ENCODE measurements at places on chromosomes 2 and 18.

DNA sequence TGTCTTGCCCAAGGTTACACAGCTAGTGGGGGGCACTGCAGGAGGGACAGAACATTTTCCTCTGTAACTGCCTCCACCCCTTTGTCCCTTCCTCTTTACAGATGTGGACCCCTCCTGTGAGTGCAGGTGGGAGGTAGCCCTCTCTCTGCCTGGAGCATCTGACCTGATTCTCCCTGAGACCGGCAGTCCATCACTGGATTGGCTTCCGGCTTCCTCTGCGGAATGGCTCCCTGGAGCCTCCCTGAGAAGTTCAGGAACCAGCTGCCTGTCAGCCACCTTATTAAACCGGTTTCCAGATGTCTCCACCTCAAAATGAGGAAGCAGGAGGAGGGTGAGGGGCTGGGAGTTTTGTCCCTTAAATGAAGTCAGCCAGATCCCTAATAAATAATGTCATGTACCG is 67.3 kb upstream of the TNP1 start:
- no peak for DNase-seq

DNA sequence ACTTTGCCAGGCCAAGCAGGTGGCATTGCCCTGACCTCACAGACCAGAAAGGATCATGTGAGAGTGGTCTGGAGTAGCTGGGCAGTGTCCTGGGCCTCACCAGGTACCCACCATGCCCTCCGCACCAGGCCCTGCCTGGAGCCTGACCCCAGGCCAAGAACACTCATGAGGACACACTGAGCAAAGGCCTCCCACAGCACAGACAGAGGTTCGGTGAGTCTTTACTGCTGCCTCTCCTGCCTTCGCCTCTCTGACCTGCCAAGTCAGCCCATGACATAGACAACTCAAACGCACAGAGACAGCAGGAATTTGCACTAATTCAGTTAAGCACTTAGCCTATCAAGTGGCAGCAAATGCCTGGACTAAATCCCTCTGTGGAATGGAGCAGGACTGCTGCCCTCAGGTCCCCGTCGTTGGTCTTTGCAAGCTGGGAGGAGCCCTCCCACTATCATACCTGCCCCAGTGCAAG is 62.5 kb downstream of the RHOB start:
- DNase-seq = no peak

GRCh38 chr2:47499621-47500309 is 96.8 kb downstream of the MSH2 start:
- no peak for DNase-seq

- no peak for DNase-seq
Observed at GRCh38 chr2:103293742-103294077, 531.9 kb downstream of the TMEM182 start.

DNA sequence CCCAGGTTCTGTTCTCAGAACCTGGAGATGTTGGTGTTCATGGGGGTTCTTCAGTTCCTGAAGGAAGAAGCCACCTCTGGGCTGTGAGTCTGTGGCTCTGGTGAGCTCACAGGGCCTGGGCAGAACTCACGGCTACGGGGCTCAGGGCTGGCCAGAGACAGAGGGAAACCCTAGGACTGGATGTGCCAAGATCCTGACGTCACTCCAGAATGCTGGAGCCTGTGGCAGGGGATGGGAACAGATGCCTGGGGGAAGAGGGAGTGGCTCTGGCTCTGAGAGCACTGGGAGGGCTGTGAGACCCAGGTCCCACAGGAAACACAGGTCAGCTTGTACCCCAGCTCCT is at the start of gene OTOF:
Gene OTOF, minus strand, starts transcription at position 214 of the 343 bp plus-strand sequence.
- no peak for DNase-seq

- no peak for DNase-seq
Observed at GRCh38 chr2:152115952-152116351, 17.1 kb upstream of the CACNB4 start.

- DNase-seq = no peak
Observed at GRCh38 chr2:230324503-230324902, 2.5 kb upstream of the SP140L start.

DNA sequence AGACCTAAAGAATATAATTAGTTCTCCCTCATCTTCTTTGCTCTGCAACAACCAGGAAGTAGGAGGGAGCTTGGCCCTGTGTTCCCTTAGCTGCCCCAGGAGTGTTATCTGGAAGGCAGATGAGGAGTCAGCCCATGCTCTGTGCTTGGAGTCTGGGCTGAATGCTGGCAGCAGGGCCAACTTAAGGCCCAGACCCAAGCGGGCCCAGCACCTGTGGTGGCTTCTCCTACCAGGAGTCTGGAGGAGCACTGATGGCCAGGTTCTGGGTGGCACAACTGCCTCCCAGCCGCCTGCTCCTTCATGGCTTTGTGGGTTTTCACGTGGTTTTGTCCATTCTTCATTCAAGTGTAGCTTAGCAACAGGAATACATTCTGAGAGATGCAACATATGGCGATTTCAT is 1910.7 kb upstream of the LRRTM1 start:
- DNase-seq = no peak

DNA sequence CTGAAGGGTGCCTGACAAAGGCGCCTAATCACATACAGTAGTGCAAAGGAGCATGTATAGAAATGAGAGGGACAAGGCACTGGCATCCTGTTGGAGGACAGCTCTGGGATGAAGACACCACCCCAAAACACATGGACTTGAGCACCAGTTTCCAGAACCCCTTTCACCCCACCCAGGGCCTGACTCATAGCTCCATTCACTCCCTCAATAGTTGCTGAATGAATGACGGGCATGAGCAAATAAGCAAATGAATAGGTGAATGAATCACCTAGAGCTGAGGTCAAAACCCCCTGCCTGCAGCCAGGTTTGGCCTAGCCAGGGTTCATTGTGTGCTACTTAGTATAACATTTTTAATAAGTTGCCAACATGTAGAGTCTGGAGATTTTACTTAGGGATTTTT is 66.3 kb downstream of the NRP2 start:
- DNase-seq = no peak

DNA sequence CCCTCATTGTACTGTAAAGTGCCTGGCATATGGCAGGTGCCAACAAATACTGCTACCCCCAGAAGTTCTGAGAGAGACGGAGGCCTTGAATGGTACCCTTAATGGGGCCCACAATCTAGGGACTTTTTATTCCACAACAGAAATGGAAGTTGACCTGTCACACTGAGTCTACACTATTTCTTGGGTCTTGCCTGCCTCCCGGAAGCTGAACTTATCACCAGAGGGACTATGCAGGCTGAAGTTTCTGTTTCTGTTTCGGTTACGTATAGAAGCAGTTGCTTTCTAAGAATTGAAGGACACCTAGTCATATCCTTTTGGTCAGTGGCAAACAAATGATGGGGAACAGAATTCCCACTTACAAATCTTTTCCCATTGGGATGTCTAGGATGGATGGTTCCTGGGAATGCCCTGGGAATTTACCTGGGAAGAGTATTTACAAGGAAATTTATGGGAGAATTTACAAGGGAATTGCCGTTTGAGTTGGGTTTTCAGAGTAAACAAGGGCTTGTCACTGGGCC is 74.2 kb downstream of the HS1BP3 start:
- DNase-seq = no peak

- no peak for DNase-seq
Observed at GRCh38 chr18:923144-923866, 18.6 kb downstream of the ADCYAP1 start.

DNA sequence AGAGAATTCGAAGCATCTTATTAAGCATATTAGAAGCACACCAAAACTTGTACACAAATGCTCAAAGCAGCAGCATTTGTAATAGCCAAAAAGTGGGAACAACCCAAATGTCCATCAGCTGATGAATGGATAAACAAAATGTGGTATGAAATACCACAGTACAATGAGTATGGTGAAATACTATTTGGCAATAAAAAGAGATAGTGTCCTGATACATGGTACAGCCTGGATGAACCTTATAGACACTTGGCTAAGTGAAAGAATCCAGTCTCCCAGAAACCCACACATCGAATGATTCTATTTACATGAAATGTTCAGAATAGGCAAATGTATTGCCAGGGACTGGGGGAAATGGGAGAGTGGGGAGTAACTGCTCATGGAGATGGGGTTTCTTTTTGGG is 3.0 kb downstream of the SPATA3 start:
- no peak for DNase-seq

DNA sequence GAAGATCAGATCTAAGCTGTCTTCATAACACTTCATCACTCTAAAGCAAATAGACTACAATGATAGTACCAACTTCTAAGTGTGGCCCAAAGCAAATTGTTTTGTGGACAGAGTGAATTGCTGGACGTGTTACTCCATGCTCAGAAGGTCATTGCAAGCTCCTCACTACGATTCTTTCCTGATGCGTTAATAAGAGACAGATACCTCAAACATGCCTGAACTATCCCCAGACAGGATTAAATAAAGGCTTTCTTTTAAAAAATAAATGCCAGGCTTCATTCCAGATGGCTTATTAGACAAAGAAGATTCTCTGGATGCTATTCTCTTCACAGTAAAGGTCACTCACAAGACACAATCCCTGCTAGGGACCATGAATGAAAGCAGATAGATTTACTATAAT is 621.2 kb downstream of the DCDC2C start:
- DNase-seq = no peak

DNA sequence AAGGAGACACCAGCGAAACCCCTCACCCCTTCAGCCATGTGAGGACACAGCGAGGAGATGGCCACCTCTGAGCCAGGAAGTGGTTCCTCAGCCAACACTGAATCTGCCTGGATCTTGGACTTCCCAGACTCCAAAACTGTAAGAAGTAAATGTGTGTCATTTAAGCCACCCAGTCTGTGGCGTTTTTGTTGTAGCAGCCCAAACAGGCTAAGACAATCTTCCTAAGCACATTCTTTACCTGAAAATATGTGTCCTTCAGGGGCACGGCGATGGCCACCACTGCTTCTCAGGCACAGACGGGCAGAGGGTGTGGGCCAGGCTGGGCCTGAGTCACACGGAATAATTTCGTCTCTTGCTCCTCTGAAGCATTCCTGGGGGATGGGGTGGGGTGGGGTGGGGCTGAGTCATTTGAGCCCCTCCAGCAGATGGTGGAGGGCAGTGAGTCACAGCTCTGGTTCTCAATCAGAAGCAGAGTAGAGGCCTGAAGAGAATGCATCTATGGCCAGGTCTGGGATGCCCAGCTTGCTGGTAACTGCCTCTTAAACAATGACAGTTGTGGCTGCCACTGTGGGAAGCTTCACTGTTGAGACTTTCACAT is 142.4 kb downstream of the CAPN13 start:
- DNase-seq = no peak

DNA sequence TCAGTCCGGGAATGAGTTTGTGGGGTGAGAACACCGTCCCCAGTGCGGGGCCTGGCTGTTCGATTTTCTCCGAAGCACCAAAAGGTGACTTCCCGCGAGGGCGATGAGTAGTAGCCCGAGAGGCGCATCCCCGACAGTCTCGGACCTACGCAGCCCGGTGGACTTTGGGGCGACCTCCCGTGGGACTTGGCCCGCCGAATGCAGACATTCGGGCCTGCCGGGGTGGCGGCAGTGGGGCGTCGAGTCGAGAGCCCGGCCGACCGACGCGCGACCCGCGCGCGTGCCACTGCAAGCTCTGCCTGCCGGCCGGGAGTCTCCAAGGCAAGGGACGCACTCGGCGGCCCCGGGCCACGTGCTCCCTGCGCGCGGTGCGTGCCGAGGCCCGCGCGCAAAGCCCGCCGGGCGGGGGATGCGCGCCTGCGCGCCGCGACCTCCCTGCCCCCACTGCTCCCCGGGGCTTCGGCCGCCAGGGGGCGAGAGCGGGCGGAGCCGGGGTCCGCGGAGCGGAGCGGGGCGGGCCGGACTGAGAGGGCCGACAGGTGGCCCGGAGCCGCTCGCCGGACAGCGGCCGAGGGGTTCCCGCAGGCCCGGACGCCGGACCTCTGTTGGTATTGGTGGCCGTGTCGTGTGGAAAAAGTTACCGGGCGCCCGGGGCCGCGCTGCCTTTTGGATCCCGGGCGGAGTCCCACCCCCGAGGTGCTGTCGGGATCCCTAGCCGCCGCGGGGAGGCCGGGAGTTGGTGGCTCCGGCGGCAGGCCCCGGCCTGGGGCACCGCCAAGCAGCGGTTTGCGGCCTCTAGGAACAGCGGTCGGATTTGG is 1.9 kb downstream of the PTMA start:
- peak; percentile 97 for DNase-seq

DNA sequence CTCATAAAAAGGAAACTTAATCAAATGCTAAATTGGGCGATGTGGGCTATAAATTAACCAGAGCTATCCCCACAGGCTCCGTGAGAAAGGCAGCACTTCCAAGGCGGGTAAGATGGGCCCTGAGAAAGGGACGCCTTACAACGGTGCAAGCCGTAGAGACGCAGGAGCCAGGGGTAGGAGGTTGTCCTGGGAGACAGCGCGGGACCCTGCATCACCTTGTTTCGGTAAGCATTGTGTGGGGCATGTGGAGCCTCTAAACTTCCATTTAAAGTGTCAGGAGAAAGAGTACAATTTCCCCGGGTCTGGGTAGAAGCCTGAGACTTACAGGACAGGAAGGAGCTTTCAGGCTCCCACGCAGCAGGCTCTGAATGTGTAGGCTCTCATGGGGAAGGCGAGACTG is 1.2 kb upstream of the PER2 start:
- no peak for DNase-seq

GRCh38 chr2:71669628-71670429 is 216.5 kb downstream of the DYSF start:
- DNase-seq = no peak

DNA sequence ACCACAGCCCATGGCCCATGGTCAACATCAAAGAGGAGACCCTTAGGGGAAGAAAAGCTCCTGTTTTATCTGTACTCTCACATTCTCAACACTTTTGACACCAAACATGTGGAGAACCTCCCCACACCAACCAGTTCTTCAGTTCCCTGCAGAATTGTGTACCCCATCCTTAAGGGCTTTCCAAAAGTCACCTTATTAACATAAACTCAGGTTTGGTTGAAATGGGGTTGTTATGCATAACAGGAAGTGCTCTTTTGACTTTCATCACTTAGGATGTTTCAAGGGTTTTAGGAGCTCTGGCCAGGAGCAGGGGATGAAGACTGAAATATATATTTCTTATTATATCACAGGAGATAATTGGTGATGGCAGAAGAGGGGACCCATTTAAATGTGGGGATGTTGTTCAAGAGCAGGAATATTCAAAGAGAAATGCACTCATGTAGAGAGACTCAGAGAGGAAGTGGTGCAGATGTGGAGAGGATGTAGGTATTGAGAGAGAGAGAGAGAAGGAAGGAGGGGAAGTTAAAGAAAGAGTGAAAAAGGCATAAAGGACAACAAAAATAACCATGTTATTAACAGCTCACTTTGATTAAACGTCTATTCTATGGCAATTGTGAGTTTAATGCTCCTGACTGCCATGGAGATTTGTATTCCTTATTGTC is 35.2 kb downstream of the SP140L start:
- DNase-seq = no peak

DNA sequence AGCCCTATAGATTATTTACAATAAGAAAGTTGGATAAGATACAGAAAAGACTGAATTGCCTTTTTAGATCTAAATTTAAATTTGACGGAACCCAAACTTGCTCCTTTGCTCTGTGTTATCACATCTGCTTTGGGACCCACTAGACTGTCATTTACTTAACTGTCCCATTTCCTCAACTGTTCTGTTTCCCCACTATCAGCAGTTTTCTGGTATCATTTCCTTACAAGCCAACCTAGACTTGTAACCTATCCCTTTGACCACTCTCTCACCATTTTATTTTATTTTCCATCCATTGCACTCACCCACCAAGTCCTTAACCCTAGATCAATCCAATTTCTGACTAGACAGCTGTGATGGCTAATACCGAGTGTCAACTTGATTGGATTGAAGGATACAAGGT is 38.6 kb upstream of the CD28 start:
- no peak for DNase-seq
